ENCODE measurements at places on chromosomes 16 and 17.
A peak's percentile ranks its signal among the peaks of the same experiment; 100 is the strongest.

- no peak for DNase-seq
These were observed 24.7 kb upstream of the WSB1 start for GRCh38 chr17:27269201-27269600.

GRCh38 chr16:56419740-56420548, 5.4 kb downstream of the AMFR start:
- DNase-seq: no peak

DNA sequence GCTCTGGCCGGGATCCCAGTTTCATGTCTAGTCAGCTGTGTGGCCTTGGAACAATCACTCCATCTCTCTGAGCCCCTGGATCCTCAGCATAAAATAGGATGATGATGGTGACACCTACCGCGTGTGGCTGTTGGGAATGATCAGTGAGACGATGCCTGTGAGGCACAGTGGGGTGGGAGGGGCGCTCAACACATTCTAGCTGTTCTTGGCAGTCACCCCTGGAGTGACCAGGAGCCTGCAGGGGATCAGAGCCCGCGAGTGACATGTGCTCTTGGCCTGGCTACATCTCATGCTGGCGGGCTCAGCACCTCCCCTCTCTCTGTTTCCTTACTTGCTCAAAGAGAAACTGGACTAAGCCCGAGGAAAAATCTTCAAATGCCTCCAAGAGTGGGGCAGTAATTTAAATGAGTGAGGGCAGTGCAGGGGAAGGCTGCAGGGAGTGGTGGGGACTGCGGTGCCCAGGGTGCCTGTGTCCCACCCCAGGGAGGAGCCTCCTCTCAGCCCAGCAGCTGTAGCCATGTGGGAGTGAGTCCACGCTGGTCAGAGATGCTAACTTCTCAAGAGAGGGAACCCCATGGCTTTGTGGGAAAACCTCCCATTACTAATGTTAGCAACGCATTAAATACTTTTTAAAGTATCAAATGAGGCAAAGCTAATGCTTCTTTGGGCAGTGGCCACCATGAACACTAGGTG, 23.1 kb upstream of the DOK4 start:
- no peak for DNase-seq

- DNase-seq: peak; percentile 20
These were observed at the start of gene ABCA6 for GRCh38 chr17:69141431-69142174. Gene ABCA6 (minus strand): TSS chr17:69141895. CDS start chr17:69140703, 1,192 bp downstream.

- DNase-seq: no peak
These were observed 20.9 kb downstream of the SOCS1 start for GRCh38 chr16:11234884-11235702.

DNA sequence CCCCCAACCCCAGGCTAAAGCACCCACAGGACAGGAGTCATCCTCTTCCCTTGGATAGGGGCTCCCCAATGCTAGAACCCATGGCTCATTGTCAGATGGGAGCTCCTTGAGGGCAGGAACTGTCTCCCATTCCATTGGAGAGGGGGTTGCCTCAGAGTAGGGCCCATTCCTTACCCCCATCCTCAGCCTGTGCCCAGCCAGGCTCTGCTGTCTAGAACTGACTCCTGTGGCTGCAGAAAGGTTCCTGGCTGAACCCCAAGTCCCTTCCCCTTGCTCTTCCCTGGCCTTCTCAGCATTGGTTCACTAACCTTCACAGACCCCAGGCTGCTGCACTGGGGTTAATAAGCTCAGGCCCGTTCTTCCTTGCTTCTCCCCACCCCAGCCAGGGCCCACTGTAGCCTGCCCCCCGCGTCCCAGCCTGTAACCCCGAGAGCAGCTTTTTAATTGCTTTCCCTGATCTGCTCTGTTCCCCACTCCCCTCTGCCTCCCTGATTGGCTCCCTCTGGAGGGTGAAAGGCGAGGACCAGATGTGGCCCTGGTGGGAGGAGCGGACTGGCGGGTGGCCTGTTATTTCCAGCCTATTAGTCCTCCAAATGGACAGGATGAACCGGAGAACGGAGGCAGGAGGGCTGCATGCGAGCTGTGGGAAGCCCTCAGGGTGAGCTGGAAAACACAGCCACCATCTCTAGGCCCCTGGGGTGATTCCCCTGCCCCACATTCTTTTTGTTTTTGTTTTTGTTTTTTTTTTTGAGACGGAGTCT, 6.0 kb upstream of the GFAP start:
- no peak for DNase-seq

DNA sequence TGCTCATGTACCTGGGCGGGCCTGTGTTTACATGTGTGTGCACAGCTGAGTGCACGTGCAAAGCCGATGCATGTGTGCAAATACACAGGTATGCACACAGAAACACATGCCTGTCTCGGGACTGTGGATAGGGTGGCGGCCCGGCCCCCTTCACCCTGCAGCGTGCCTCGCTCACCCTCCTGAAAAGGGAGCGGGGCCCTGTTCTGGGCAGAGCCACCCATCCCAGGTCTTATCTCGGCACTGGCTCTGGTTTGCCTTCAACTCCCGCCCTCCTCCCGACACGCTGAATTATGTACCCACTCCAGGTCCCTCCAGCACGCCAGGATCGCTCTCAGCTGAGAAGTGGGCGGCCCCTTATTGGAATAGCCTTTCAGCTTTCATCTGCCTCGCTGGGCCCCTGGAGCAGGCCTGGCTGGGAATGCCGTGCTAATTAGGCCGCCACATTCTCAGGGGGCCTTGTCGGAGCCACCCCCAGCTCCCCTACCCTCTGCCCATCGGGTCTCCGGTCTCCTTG, 77.8 kb downstream of the RTN4RL1 start:
- no peak for DNase-seq

GRCh38 chr17:73976676-73977521, 226.6 kb upstream of the RPL38 start:
- no peak for DNase-seq

DNA sequence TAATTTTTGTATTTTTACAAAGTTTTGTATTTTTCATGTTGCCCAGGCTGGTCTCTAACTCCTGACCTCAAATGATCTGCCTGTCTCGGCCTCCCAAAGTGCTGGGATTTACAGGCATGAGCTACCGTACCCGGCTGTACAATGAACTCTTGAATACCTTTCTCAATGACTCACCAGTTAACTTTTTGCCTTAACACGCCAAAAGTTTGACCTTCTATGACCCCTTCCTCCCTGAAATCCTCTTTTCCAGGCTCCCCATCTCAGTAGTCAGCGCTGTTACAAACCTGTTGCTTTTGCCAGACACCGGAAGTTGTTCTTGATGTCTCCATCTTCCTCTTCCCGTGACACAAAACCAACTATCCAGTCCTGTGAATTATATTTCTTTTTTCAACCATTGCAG, 158.1 kb upstream of the ASIC2 start:
- DNase-seq: no peak

DNA sequence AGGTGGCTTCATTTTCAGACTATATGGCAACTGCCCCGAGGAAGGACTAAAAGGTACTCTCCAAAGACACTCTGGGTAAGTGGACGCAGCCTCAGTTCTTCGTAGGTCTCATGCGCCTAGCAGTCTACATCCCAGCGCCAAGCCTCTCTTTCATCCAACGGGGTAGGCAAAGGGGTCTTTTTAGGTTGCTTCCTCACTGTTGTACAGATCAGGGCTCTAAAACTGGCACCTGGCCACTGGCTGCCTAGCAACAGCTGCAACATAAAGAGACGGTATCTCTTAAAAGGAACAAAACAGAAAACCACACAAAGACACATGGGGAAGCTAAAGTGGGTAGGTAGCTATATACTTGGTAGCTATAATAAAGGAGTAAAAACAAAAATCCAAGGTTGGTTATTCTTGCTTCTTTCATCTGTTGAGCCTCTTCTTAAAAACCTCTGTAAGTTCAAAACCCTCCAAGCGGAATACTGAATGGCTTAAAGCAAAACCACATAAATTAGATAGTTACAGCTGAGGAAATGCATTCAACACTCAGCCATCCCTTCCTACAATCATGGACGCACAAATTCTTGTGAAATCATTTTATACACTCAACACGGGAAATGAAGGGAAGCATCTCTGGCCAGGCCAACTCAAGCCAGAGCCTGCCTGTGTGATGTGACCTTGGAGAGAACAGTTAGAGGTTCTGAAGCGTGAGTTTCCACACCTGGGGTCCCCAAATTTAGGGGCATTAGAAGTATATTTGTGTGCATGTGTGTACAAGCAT, 22.7 kb downstream of the CYTH1 start:
- no peak for DNase-seq

DNA sequence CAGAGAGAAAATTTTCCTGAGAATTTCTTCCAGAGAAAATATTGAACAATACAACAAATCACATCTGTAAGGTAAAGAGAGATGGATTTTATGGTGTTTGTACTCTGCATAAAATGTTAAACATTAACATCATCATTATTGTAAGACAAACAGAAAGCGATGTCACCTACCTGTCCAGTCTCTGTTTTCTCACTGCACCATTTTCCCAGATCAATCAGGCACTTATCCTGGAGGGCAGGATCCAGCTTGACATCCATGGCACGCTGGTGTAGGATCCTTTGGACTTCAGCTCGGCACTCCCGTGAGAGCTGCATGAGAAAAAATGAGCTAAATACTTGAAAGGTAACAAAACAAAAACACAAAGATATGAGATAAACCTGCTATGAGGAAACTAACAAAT, 55.9 kb upstream of the CLEC18B start:
- DNase-seq: no peak

GRCh38 chr17:7886227-7887037, 2.2 kb upstream of the CHD3 start:
- DNase-seq: no peak

DNA sequence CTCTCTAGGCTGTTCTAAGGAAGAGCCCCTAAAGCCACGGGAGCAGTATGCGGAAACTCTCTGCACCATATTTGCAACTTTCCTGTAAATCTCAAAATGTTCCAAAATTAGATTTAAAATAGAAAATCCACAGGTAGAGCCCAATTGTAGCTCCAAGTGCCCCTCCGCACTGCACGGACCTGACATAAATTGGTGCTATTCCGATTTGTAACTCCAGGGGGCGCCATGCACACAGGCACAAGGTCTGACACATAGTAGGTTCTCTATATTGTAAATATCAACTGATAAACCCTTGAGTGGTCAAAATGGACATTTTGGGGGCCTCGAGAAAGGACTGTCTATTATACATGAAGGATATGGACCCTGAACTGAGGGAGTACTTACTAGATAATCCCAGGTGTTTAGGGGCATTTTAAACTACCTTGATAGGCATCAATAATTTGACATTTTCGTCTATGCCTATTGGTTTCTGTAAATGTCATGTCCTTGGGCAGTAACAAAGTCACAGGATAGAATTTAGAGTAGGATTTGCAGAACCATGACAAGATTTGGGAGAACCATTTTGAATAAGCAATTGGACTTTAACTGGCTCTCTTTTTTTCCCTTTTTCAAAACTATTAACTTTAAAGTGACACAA, 36.6 kb upstream of the TMEM132E start:
- DNase-seq: no peak

- DNase-seq: no peak
These were observed 1717.0 kb downstream of the TP53TG3F start for GRCh38 chr16:35176449-35176848.

DNA sequence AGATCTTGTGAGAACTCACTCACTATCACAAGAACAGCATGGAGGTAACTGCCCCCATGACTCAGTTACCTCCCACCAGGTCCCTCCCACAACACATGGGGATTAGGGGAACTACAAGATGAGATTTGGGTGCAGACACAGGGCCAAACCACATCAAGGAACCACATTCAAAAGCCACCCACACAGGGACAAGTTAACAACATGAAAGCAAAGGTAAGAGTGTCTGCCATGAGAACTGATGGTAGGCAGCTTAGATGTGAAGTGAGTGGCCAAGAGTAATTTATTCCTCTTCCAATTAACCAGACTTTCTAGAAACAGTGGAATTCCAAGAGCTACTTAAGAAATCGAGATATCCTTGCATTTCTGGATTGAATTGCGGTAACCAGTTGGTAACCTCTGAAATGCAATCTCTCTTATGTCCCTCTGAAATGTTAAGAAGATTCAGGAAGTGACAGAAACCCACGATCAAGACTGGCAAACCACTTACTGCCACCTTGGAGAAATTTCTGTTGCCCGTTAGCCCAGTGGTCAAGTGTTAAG, 167.4 kb upstream of the CACNG5 start:
- DNase-seq: no peak

DNA sequence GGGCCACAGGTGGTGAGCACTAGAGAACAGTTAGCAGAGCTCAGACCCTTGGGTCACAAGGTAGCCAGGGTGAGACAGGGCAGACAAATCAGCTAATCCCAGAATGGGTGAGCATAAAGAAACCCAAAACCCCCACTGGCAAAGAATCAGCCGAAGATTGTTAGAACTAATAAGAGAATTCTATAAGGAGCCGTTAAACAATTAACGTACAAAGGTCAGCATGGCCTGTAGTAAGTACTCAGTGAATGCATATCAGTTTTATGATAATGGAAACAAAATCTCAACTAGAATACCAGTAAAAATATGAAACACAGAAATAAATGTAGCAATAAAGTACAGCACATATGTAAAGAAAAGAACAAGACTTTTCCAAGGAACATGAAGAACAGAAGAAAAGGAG, 168.6 kb downstream of the NTN1 start:
- DNase-seq: no peak

GRCh38 chr17:17042851-17043460, 699 bp downstream of the MPRIP start:
- no peak for DNase-seq

GRCh38 chr17:12859520-12859919, 70.2 kb downstream of the ARHGAP44 start:
- DNase-seq: no peak

GRCh38 chr16:77273815-77274214, 74.6 kb downstream of the SYCE1L start:
- no peak for DNase-seq

DNA sequence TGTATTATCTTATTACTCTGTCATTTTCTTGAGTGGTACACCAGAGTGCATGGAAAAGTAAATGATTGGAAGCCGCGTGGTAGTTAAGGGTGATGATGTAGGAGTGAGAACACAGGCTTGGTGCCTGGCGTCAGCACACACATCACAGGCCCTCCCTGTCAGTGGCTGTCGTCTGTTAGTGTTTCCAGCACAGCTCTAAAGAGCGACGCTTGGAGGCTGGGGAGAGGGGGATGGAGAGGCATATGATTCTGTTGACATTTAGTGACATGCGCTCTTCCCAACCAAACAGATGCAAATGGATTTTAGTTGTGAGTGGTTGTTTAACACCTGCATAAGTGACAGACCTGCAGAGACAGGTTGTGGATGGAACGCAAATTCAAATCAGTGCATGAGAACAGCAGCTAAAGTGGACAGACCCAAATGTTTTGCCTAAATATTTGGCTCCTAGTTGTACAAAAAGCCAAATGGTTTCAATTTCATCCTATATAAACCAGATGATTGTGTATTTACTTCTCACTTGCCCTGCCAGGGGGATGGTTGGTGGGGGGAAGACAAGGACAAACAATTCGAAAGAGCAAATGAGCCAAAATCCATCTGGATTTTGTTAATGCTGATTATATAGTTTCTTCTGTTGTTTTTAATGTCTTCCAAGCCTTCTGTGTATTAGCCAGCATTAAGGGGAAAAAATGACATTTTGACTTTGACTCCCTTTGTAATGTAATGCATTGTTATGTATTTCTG, 222.3 kb downstream of the WWOX start:
- DNase-seq: no peak

- DNase-seq: no peak
These were observed 37.5 kb downstream of the SOCS3 start for GRCh38 chr17:78322327-78322857.

- no peak for DNase-seq
These were observed 3.0 kb upstream of the MYO15A start for GRCh38 chr17:18105595-18105994.

GRCh38 chr16:11147754-11148444, 108.1 kb downstream of the SOCS1 start:
- no peak for DNase-seq

- DNase-seq: no peak
These were observed 17.0 kb upstream of the RPRML start for GRCh38 chr17:46995841-46996571.

- DNase-seq: no peak
These were observed 76.4 kb downstream of the WWP2 start for GRCh38 chr16:69838489-69838888.
